ENCODE measurements at places on chromosomes 4 and X. TPM values are rescaled to one million over a fixed set of nuclear protein-coding genes. Genes with fewer than 3 reads are reported as not detected.

RRAGB gene
- total RNA-seq, result 9.1 TPM

DNA sequence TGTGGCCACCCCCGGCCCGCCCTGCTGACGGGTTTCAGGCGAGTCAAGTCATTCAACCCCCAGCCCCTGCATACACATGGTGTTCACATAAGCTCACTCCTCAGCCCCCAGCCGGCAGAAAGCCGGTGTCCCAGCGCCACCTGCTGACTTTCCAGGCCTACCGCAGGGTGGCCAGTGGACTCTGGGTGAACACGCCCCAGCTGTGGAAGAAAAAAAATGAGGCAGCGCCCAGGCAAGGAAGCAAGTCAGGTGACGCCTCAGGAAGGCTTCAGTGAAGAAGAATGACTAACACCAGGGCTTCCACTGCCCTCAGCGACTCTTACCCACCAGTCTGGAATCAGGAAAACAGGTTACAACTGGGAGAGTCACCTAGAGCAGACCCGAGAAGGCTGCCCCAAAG is 15.8 kb downstream of the BCAP31 start:
- peak; percentile 79 for DNase-seq
- no peaks in the 10 kb centered on the region for H3K4me1 ChIP-seq

- no peaks in the 10 kb centered on the region for H3K4me1 ChIP-seq
- no peak for DNase-seq
- no peak overlapping the region for H3K27ac ChIP-seq
- no peak overlapping the region for H3K4me3 ChIP-seq
- peaks cover 2% of the 10 kb centered on the region for H3K27me3 ChIP-seq
- no peaks in the 10 kb centered on the region for H3K36me3 ChIP-seq
These were observed 66.5 kb upstream of the PAGE1 start for GRCh38 chrX:49762175-49762720.

GRCh38 chr4:22471999-22472461 is 43.8 kb downstream of the ADGRA3 start:
- no peak overlapping the region for H3K27ac ChIP-seq
- DNase-seq, result peak; percentile 10
- H3K4me3 ChIP-seq, result no peak overlapping the region
- H3K27me3 ChIP-seq, result no peaks in the 10 kb centered on the region

DNA sequence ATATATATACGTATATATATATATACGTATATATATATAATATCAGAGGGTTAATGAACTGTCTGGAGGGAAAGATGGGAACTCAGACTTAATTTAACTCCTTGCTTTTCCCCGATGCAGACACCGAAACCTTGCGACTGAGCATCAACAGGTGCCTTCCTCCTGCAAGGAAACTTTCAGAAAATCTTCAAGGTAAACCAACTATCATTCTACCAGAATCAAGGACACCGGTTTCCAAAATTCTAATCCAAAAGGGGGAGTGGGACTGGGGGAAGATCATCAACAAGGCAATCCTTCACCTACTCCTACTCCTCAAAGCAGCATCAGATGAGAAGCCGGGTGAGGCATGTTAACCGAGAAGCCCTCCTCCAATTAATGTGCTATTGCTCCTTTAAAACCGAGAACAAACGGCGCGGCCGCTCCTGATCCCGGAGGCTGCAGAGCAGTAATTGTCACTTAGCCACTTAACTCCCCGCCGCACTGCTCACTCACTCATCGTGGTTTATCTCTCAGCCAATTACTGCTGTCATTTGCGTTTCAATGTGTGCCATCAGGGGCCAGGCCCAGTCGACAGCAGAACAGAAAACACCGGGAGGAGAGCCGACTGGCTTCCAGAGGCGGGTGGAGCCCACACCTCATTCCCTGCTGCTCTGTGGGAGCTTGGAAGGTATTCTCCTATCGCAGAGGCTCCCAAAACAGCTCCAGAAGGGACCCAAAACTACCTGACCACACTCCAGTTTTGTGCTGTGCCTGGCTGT is 61.7 kb downstream of the MAML3 start:
- no peak for DNase-seq
- H3K27ac ChIP-seq, result peak overlapping the region; percentile 85
- H3K4me1 ChIP-seq, result peaks cover 45% of the 10 kb centered on the region
- no peaks in the 10 kb centered on the region for H3K27me3 ChIP-seq

GRCh38 chrX:109264878-109265277 is 217.0 kb downstream of the GUCY2F start:
- H3K27ac ChIP-seq, result no peak overlapping the region
- H3K4me3 ChIP-seq, result no peak overlapping the region
- no peaks in the 10 kb centered on the region for H3K27me3 ChIP-seq
- DNase-seq, result no peak
- H3K4me1 ChIP-seq, result no peaks in the 10 kb centered on the region
- H3K36me3 ChIP-seq, result no peaks in the 10 kb centered on the region

GRCh38 chr4:113358784-113359183 is 309.3 kb downstream of the ANK2 start:
- DNase-seq, result no peak
- H3K4me3 ChIP-seq, result no peak overlapping the region
- peaks cover 20% of the 10 kb centered on the region for H3K27me3 ChIP-seq
- H3K4me1 ChIP-seq, result peaks cover 7% of the 10 kb centered on the region
- no peaks in the 10 kb centered on the region for H3K36me3 ChIP-seq

DNA sequence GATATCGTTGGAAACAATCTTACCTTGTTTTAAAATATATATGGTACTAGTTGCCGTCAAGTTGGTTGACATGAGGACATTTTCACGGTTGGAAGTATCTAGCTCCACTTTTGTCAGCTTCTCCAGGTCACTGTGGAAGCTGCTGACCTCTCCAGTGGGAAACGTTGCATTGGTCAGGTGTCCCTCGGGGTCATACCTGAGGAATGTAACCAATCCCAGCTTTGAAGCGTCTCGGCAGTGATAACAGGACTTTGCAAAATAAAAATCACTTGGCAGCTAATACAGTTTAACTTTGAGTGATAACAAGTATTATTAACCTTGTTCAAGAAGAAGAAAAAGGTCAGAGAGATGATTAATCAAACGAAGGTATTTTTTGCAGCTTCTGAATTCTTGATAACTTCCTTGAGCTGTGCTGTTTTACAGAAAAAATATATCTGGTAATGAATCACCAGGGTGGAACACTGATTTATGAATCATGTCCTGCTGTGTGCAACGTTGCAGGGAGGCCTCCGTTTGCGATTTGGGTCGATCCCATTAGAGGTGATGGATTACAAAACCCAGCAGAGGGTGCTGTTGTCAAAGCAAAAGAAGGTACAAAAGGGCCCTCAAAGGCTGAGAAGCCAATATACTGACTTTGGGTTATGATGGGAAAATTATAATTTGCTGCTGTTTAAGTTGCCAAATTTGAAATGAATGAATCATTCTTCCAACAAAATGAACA is 60.1 kb downstream of the SH2D1A start:
- no peaks in the 10 kb centered on the region for H3K4me1 ChIP-seq
- DNase-seq, result peak; percentile 46
- H3K4me3 ChIP-seq, result no peak overlapping the region

DNA sequence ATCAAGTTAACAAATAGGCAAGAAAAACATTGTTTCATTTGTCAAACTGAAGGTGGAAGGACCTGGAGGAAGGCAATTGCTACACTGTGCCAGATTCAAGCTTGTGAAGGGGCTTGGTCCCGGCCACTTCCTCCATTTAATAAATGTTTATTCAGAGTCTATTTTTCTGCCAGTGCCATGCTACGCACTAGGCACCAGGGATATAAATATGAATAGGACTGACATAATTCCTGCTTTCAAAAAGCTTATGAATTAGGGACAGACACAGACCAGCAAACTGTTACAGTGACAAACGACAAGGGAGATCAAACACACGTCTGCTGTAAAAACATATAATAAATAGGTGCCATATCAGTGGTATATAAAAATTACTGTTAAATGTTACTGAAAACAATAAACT is 571 bp downstream of the TLR6 start:
- no peak overlapping the region for H3K27ac ChIP-seq
- no peak overlapping the region for H3K4me3 ChIP-seq
- DNase-seq, result no peak
